ENCODE measurements at places on chromosomes 6 and 20.

DNA sequence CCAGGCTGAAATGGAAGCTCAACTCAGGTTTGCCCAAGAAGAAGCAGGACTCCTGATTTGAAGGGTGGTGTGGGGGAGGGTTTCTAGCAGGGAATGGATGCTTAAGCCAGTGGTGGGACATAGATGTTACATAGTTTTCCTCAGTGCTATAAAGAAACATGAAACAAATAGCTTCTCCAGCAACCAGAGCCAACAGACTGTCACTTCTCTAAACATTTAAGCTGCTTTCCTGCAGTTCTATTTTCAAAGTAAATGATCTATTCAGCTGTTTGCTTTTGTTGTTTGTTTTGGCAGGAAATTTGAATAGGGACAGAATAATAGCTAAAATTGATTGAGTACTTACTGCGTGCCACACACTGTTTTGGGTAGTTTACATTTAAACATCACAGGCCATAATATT is 169.0 kb downstream of the UST start:
- DNase-seq = no peak

DNA sequence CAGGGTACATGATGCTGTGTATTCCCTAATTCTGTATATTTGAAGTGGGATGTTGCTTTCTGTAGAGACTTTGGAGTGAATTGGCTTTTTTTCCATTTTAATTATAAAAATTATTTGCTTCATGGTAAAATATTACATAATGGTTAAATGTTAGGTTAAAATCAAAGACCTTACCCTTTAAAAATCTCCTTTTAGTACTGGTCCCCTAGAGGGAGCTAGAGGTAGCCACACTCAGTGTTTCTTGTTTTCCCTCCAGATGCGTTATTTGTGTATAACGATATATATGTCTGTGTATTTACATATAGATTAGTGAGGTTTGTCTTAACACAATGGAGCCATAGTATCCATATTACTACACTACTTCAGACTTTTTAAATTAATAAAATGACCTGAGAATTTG is 146.7 kb downstream of the PLCB4 start:
- DNase-seq = no peak

DNA sequence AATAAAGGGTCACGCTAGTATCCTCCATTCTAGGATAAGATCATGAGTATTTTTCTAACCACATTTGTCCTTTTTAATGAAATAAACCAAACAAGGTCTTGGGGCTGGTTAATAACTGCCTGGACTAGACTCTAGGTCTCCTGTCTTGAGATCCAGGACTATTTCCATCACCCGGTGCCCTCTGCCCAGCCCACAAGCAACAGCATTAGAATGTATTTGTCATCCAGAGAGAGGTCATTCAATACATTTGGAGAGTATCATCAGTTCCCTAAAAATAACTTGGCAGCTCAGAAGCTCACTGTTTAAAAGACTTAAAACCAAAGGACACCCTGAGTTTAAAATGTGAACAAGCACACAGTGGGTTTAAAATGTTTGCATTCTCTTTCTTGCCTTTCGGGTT is 4.4 kb upstream of the RBM24 start:
- no peak for DNase-seq

- peak; percentile 35 for DNase-seq
Observed at GRCh38 chr6:135183532-135184440, 2.7 kb downstream of the MYB start.

GRCh38 chr6:26660000-26660361 is 435 bp upstream of the ZNF322 start:
- DNase-seq = no peak

GRCh38 chr6:53792016-53792415 is 2.8 kb upstream of the LRRC1 start:
- no peak for DNase-seq

DNA sequence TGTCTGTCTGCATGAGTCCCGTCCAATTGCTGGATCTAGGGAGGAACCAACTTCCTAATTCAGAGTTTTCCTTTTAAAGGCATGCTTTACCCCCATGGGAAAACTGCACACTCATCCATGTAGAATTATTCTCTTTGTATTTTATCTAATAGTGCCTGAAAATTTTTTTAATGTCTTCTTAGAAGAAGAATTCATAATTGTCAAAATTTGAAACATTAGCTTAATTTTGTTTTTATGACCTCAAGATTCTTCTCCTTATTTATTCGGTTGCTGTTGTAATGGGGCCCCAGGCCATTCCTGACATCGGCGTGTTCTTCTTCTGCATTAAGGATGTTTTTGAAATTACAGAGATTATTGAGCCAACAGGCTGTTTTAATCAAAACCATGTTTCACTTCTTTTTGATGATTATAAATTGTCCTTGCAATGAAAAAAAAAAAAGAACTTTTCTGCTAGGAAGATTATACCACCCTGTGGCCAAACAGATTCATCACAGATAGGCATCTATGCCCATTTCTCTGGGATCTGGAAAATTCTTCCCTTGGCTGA is 100.3 kb downstream of the ZNF217 start:
- no peak for DNase-seq

DNA sequence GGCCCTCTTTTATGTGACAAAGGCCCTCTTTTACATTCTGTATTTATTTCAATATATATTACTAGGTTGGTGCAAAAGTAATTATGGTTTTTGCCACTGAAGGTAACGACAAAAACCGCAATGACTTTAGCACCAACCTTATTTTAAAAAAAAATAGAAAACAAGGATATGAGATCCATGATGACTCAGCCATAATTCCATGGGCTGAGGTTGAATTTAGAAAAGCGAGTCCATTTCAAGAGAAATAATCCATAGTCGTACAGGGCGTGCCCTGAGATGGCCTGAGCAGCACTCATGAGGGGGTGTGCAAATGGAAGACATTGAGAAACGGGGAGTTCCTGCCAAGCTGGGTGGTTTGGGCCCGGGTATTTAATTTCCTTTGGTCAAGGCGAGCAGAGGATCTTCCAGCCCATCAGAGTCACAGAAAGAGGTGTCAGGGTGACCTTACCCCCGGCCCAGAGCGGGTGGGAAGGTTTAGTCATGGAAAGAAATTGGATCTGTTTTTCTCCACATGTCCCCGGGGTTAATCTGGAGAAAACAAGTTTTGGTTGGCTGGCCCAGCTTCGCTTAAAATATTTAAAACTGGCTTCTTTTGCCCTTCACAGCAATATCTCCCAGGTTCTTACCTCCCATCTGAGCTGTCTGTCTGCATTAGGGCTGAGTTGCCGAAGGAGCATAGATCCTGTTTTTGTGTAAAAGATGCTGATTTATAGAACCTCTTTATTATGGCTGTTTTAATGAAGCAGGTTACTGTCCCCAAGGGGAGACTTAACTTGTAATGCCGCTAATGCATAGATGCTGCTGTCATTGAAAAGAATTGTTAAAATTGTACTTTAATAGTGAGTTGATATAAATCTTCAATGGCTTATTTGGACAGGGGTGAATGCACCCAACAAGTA is 255.6 kb downstream of the PREX1 start:
- DNase-seq = no peak

GRCh38 chr6:116468293-116468692 is 7.1 kb downstream of the CALHM6 start:
- no peak for DNase-seq

GRCh38 chr20:51233345-51233744 is 210.4 kb upstream of the KCNG1 start:
- no peak for DNase-seq

- no peak for DNase-seq
Observed at GRCh38 chr20:44208165-44208564, 2.4 kb downstream of the OSER1 start.

DNA sequence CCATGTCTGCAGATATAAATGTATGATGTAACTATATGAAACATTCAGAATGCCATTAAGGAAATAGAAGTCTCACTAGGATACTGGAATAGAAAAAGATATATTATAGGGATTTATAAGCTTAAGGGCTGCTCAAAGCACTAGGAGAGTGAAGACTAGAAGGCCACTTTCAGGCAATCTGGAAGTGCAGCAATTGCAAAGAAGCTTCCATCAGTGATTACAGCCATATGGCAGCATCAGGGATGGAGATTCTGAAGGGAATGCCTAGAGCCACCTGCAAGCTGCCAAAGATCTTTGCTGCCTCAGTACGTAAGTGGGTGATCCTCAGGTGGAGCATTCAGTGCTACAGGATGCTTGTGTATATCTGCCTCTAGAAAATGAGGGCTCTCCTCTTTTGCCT is 796.2 kb upstream of the EPHA7 start:
- no peak for DNase-seq

DNA sequence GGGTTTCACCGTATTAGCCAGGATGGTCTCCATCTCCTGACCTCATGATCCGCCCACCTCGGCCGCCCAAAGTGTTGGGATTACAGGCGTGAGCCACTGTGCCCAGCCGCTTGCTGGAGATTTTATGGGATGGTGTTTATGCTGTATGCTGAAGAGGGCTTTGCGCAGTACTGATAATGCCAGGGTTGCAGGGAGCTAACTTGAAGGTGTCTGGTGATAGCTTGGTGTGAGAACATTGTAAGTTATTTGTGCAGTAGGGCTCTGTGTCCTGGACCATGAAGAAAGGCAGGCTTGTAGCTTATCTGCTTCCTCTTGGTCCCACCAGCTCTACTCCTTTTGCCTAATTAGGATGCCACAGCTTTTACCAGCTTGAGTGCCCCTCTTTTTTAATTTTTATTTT is 157.0 kb upstream of the DTNBP1 start:
- no peak for DNase-seq

- DNase-seq = no peak
Observed at GRCh38 chr6:3407840-3408239, 49.0 kb downstream of the SLC22A23 start.
